ENCODE measurements at places on chromosomes 6 and 20.

DNA sequence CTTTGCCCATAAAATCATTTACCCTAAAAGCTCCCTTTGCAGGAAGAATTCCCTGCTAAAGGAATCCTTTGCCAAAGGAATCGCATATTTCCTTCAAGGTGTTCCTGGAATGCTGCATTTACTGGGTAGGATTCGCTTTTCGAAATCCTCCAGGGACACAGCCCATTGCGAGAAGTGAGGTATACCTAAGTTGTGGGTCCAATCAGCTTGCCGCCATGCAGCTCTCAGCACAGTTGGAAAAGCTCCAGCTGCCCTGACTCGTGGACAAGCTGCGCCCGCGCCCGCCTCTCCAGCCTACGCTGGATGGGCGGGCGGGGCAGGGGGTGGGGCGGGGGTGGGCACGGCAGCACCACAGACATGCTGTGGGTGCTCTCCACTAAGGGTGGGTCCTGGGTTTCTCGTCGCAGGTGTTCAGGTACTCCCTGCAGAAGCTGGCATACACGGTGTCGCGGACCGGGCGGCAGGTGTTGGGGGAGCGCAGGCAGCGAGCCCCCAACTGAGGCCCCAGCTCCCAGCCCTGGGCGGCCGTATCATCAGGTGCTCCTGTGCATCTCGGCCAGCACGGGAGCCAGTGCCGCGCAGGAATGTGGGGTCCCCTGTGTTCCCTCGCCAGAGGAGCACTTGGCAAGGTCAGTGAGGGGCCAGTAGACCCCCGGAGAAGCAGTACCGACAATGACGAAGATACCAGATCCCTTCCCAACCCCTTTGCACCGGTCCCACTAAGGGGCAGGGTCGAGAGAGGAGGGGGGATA lies 1.4 kb downstream of the NNAT start:
- DNase-seq = no peak

DNA sequence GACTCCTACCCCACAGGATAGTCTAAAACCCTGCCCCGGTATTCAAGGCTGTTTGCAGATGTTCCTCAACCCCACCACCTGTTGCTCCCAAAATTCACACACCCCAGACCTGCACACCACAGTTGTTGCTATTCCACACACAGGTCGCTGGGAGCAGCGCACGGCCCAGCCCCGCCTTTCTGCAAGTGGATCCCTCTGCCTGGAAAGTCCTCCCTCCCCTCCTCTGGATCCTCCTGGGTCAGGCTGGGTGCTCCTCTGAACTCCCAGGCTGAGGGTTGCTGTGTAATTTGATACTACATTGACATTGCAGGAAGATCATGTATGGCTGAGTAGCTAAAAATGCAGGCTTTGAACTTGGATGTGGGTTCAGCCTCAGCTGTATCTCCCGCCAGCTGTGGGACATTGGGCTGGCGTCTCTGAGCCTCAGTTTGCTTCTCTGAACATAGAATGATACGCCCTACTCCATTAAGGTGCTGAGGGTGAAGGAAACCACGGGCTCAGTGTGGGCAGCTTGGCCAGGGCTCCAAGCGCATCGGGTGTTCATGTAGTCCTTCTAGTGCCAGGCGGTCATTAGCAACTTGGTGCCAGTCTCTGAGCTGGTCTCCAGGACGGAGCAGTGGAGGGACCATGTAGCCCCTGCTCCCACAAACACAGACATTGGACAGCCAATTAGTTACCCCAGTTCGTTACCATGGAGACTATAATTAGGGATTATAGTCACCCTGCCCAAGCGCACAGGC lies 13.9 kb upstream of the CCN5 start:
- peak; percentile 17 for DNase-seq

DNA sequence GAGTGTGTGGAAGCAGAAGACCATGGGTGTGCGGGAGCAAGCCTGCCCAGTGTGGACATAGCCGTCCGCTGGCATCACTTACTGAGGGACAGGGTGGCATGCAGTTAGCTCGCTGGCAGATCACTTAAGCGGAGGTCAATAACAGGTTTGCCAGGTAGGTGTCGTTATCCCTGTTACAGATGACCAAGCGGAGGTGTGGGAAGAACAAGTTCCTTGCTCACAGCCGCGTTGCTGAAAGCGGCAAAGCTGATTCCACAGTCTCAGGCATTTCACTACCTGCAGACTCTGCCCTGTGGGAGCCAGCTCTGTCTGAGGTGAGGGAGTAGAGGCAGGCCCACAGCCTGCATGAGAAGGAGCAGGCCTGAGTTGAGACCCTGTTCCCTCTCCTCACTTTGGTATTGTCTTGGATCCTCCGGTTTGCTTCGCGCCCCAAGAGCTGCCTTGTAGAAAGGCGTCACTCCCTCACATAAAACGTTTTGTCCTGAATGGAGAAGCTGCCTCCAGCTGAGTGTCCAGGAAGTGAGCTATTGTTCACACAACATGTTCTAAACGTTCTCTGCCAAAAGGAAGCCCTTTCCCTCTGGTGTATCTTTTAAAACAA lies 96.9 kb downstream of the TCP11 start:
- no peak for DNase-seq

DNA sequence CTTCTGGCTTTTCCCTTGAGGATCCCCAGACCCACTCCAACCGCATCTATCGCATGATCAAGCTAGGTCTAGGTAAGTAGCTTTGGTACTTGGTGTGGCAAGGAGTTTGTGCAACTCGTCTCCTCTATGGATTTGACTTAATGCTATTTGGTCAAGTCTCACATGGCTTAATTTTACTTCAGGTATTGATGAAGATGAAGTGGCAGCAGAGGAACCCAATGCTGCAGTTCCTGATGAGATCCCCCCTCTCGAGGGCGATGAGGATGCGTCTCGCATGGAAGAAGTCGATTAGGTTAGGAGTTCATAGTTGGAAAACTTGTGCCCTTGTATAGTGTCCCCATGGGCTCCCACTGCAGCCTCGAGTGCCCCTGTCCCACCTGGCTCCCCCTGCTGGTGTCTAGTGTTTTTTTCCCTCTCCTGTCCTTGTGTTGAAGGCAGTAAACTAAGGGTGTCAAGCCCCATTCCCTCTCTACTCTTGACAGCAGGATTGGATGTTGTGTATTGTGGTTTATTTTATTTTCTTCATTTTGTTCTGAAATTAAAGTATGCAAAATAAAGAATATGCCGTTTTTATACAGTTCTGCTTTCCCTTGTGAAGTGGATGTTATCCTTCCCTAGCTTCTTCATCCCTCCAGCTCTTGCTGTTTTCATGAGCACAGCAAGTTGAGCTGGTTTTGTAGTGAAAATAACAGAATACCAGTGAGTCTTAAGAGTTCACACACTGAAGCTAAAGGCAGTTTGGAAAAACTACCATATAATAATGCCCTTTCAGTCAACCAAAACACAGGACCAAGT lies 3.8 kb downstream of the SLC35B2 start:
- DNase-seq = no peak

- no peak for DNase-seq
Measured at GRCh38 chr20:36768768-36769430, 4.7 kb downstream of the DSN1 start.

DNA sequence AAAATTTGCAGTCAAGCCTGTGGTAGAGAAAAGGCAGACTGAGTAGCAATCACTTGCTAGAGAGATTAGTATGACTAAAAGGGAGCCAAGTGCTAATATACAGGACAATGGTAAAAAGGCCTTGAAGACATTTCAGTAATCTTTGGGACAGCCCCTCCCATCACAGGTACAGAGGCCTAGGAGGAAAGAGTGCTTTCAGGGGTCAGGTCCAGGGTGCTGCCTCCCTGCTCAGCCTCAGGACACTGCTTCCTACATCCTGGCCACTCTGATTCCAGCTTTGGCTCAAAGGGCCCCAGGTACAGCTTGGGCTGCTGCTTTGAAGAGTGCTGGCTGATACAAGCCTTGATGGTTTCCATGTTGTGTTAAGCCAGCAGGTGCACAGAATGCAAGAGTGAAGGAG lies 543.5 kb downstream of the MMUT start:
- DNase-seq = no peak

DNA sequence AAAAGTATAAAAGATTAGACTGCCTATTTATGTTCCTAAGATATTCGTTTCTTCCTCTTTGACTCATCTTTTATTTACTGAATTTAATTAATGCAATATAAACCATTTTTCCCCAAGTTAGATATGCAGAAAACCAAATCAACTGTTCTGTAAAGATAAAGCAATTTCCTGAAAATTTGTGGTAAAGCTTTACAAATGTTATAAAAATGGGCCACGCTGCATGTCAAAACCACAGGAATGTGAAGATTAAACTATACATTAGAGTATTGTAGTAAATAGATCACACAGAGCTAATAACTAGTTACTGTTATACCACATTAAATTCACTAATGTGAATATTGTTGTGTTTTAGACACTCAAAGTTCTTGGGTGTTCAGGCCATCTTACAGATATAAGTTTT lies 83.4 kb downstream of the OPN5 start:
- no peak for DNase-seq

GRCh38 chr6:147595961-147596360 lies 87.5 kb downstream of the SAMD5 start:
- DNase-seq = no peak

GRCh38 chr6:170229851-170230519 lies 60.9 kb downstream of the DLL1 start:
- no peak for DNase-seq

DNA sequence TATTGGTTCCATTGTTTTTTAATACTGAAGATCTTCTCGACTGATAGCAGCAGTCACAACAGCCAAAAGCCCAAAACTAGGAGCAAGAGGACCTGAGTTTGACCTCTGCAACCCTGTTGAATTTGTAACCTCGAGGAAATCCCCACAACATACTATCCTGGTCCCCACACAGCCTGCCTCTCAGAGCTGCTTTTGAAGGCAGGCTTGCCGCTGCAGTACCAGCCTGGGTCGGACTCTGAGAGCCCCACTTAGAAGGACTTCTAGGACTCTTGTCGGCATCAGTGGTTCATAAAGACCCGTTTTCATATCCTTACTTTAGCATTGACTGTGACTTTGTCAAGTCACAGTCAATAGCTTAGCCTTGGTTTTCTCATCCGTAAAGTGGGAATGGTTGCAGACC lies 49.3 kb downstream of the EBF4 start:
- DNase-seq = no peak

GRCh38 chr20:54004445-54004844 lies 65.9 kb downstream of the BCAS1 start:
- no peak for DNase-seq

GRCh38 chr20:37071481-37071911 lies 24.3 kb downstream of the RBL1 start:
- no peak for DNase-seq

DNA sequence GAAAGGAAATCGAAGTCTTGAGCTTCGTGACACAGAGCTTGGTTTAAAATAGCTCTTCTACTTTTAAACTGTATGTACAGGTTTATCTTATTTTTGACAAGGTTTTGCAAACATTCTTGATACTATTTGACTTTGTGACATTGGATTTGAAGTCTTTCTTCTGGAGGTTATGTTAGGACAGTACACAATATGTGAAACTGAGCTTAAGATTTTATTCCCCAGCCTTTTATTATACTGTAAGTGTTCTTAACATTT lies 95.2 kb upstream of the BTBD3 start:
- DNase-seq = no peak

- no peak for DNase-seq
Measured at GRCh38 chr6:31485055-31485454, 12.9 kb upstream of the MICB start.

DNA sequence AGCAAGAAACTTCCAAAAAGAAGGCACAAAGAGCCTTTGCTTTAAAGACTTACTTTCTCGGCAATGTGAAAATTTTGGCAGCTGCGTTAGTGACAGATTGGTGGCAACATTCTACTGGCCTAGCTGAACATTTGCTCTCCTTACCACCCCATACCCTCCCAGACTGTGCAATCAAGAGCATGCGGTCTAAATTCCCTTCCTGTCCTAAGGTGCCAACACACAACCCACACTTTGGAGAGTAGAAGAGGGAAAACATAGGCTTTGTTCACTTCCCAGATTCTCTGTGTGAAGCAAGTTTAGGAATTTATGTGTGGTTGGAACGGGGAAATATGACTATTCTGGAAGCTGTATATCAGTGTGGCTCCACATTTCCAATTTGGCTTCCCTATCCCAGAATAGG lies 29.8 kb upstream of the NEDD9 start:
- no peak for DNase-seq

- DNase-seq = no peak
Measured at GRCh38 chr6:15257357-15258132, 11.7 kb downstream of the JARID2 start.

DNA sequence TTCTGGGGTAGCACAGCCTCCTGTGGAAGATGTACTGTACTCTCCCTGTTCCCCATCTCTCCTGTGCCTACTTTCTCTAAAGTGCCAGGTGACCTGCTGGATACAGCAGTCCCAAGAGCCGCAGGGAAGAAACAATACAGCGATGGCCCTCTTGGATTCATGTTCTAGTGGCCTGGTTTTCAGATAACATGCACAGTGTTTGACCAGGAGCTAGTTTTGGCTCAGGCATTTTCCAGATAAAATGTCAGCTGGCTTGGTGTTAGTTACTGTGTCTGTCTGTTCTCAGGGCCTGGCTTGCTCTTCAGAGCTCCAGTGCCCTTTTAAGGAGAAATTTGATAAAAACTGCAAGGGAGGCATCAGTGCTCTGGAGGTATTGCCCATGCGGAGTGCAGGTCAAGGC lies 41.3 kb downstream of the GABRR2 start:
- DNase-seq = no peak

- no peak for DNase-seq
Measured at GRCh38 chr20:49501917-49502316, 19.4 kb upstream of the KCNB1 start.

- DNase-seq = no peak
Measured at GRCh38 chr6:17493286-17493685, 99.9 kb downstream of the CAP2 start.

DNA sequence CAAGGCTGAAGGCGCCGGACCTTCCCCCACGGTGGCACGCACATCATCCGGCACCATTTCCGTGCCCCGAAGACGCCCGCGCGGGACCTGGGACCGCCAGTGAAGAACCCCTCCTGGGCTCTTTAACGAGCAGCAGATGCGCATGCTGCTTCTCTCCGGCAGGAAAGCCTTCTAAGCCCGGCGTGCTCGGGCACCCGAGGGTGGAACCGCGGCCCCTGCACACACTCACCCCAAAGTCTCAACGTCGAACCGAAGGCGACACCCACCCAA lies 240 bp downstream of the FOXQ1 start:
- DNase-seq = no peak

DNA sequence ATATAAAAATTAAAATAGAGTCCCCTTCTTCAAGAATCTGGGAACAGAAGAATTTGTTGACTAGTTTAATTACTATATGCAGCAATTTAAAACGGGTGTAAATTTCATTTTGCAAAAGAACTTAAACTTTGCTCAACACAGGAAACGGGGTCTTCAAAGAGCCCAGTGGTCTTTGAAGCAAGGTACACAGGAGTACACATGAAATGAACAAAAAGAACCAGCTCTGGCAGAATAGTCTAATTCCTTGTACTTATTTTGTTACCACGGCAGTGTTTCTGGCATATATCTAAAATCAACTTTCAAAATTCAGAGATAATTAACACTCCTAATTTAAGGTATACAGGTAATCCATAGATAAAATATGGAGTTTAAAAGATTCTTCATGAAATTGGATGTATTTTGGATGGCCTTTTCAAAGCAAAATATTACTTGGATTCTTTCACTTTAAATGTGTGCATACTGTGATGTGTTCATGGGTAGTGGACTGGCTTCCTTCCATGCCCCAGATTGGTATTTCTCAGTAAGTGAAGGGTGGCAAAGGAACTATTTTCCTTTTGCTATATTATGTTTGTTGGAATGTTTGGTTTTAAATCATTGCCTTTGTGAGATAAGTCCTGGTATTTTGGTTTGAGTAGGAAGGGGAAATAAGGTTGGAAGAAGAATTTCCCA lies 96.8 kb upstream of the THEMIS start:
- DNase-seq = no peak

- DNase-seq = no peak
Measured at GRCh38 chr6:7541175-7542064, at the start of gene DSP. Gene DSP, plus strand, starts transcription at chr6:7541671. Its CDS starts 245 bp downstream, at chr6:7541916.

- no peak for DNase-seq
Measured at GRCh38 chr20:1616858-1617434, 2.9 kb downstream of the SIRPB1 start.

Data from renal cortex interstitium (tissue), 15 donors.